ENCODE measurements at places on chromosomes 12 and 14.

GRCh38 chr14:91569301-91569700, 59.2 kb upstream of the PPP4R3A start:
- DNase-seq = no peak

GRCh38 chr12:123602651-123603195, 824 bp downstream of the DDX55 start:
- DNase-seq = no peak

DNA sequence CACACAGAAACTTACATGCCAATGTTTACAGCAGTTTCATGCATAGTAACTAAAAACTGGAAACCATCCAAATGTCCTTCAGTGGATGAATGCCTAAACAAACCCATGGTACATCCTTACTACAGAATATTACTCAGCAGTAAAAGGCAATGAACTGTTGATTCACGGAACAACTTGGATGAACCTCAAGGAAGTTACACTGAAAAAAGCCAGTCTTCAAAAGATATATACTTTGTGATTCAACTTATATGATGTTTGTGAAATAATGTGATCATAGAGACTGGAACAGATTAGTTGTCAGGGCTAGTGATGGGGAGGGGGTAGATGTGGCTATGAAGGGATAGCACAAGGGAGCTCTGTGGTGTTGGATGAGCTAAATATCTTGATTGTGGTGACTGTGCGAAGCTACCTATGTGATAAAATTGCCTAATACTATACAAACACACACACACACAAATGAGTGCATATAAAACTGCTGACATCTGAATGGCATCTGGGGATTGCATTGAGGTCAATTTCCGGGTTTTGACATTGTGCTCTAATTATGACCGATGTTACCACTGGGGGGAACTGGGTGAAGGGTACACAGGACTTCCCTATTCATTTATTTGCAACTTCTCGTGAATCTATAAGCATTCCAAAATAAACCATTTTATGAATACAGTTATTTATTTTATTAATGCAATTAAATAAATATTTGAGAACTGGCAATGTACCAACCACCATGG, 94.3 kb downstream of the RIN3 start:
- DNase-seq = no peak

GRCh38 chr14:31510222-31510621, 22.4 kb upstream of the GPR33 start:
- DNase-seq = no peak

- DNase-seq = no peak
Measured at GRCh38 chr12:103102225-103102744, 144.8 kb downstream of the ASCL1 start.

DNA sequence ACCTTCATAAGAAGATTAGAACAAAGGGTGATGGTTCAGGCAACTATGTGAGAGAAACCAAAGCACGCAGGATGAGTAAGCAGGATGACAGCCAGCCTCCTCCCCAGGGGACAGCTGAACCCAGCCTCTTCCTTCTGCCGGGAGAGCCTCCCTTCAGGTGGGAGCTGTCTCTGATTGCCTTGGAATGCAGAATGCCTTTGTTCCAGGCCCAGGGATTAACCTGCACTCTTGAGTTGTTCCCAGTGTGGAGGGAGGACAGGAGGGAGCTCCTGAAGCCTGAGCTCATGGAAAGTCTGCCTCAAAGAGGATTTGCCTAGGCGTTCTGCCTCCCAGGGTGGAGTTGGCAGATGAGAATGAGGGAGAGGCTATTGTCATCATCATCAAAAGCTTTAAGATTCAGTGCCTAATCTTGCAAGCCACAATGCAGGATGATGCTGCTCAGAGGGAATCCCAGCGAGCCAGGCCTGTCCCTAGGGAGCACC, 3.6 kb upstream of the KRT6A start:
- DNase-seq = no peak

DNA sequence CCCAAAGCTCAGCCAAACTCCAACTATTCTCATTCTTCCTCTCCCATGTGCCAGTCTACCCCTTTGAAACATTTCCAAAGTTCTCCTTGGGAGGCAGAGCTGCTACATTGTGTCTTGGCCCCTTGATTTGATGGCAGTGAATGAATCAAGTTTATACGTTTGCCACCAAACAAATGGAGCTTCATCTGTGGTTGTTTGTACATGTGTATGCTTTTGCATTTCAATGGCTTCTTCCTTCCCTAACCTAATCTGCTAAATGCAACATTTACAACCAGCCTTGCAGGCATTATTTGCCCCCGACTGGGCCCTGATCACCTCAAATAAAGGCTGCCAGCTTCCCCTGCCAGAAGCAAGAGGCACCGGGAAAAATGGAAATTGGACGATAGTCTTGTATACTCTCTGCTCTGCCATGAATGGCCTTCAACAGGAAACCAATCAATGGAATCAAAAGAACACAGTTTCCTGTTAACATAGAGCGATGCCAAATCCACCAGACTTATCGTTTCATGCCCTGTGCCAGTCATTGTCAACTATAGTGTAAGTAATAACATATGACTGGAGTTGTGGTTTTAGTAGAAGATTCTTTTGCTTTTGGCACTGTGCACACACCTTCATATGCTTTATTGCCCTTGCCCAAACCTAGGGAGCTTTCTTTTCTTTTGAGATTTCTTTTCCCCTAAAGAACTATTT, 97.8 kb downstream of the TMEM30B start:
- DNase-seq = no peak

GRCh38 chr12:114776731-114777442, 92.9 kb upstream of the TBX3 start:
- DNase-seq = no peak
